ENCODE measurements at places on chromosomes 16 and 17.

GRCh38 chr17:63445954-63446752 lies at the start of gene CYB561:
Gene CYB561 (minus strand): TSS chr17:63446306. CDS start chr17:63437547, 8,759 bp downstream.
- peak; percentile 74 for DNase-seq

DNA sequence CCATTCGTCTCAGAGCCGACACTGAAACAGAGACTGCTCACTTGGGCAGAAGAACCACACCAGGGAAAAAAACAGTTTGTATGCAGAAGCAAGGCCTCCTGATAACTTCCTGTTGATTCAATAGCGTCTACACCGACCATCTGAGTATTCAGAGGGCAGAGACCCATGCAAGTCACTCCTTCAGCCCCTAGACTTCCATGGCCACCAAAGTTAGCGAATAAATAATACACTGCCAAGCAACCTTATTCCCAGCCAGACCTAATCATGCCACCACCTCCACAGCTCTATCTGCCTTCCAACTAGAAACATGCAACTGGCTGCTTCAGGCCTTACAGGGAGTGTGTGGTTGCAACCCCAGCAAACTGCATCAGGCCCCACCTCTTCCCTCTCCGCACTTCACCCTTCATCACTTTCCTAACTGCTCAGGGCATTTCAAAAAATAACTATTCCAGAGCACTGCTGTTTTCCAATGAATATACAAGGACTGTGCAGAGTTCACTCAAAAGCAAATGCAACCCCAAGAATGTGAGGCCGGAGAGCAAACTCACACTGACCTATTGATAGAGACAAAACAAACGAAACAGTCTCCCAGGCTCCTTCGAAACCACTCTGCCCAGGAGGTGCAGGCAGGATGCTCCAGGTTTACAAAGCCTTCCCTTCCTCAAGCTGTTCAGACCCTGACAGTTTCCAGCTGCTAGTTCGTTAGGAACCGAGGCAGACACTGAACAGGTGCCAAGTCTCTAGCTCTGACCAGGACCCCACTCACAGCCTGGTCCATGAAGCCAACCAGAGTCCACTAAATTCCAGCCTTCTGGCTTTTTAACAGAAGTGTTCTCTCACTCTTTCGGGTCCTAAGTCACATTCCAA lies 3.6 kb downstream of the USP7 start:
- DNase-seq: no peak

DNA sequence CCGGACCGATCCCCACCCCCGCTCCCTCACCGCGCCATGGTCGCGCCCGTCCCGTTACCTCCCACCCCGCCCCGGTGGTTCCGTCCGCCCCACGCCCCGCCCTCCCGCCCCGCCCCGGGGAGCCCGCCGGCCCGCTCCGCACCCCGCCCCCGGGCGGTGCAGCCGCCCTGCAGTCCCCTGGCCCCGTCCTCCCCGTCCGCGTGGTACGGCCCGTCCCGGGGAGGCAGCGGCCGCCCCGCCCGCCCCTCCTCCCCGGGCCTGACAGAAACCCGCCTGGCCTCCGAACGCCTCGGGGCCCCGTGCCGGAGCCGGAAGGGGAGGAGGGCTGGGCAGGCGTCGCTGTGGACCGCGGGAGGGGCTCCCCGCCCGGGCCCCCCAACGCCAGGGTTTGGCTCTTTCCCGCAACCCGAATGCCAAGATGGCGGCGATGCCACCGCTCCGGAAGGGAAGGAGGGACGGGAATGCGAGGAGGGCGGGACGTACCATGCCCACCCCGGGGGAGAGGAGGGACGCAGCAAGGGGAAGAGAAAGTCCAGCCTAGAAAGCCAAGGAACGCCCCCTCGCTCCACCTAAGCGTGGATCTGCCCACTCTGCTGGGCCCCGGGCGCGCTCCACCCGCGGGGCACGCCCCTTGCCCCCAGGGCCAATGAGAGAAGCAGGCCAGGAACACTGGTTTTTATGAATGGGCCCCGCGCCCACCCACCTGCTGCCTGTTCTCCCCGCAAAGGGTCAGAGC lies at the start of gene PIP4K2B:
Gene PIP4K2B (minus strand): TSS at position 56 of the 736 bp plus-strand sequence. CDS start 132 bp downstream, outside the sequence.
- peak; percentile 88 for DNase-seq

DNA sequence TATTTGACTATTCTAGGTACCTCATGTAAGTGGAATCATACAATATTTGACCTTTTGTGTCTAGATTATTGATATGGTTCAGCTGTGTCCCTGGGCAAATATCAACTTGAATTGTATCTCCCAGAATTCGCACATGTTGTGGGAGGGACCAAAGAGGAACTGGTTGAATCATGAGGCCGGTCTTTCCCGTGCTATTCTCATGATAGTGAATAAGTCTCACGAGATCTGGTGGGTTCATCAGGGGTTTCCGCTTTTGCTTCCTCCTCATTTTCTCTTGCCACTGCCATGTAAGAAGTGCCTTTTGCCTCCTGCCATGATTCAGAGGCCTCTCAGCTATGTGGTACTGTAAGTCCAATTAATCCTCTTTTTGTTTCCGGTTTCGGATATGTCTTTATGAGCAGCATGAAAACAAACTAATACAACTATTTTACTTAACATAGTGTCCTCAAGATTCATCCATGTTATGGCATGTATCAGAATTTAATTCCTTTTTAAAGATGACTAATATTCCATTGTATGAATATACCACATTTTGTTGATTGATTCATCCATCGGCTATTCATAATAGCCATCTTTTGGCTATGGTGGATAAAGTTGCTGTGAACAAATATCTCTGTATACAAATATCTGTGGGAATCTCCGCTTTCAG lies 129.1 kb downstream of the FTO start:
- no peak for DNase-seq

DNA sequence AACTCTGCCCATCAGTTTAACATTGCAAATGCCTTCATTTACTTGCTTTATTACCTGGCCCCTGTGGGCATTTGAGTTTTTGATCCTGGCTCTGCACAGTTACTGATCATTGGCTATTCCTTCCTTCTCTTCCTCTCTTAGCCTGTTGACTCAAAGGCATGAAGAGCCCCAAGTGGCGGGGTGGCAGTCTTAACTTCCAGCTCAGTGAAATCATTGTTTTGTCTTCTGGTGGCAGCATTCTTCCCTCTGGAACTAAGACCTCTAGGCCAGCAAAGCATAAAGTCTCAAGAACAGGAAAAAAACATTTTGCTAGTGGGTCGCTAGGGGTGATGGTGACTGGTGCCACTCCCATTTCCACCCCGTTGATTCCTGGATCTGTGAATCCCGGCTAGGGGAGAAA lies 52.3 kb upstream of the MRTFB start:
- no peak for DNase-seq
